8988T (cell line): ENCODE measurements at places on chromosomes 12 and 14.

GRCh38 chr12:75825686-75826085 is 205.9 kb downstream of the PHLDA1 start:
- DNase-seq: no peak

GRCh38 chr12:89838833-89839232 is 130.2 kb upstream of the ATP2B1 start:
- DNase-seq: no peak

GRCh38 chr14:68377006-68377405 is 415.9 kb downstream of the ZFP36L1 start:
- DNase-seq: no peak

GRCh38 chr14:61659582-61659981 is 35.7 kb upstream of the HIF1A start:
- DNase-seq: no peak

DNA sequence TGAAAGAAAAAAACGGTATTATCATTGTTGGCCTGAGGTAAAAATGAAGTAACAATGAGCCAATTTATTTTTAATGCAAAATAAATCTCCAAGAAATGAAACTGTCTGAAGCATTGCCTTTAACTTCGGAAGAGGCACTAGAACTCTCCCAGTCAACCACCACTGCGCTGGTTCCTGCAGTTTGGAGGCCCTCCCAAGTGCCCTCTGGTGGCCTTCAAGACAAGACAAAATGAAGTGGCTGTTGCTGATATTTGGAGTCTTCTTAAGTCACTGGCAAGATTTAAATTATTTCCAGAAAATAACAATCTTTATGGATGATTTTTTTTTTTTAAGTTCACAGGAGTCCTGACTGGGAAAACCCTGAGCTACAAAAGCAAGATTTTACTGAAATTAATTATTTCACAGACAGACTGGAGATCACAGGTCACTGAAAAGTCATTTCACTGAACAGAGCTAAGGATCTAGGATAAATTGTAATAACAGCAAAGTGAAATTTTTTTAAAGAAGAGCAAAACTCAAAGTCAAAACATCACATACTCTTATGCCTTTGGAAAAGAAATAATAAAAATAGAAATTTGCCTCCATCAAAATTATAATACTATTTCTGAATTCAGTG is 58.2 kb downstream of the DICER1 start:
- no peak for DNase-seq

- no peak for DNase-seq
Observed at GRCh38 chr14:59301354-59301753, 112.9 kb downstream of the DAAM1 start.

- DNase-seq: peak; percentile 76
Observed at GRCh38 chr14:59632381-59632780, 55.8 kb upstream of the CCDC175 start.

GRCh38 chr14:54877703-54878021 is 25.0 kb downstream of the GCH1 start:
- no peak for DNase-seq

- DNase-seq: no peak
Observed at GRCh38 chr14:37340353-37340752, 142.6 kb downstream of the MIPOL1 start.

GRCh38 chr12:13472690-13473089 is 276.2 kb downstream of the EMP1 start:
- DNase-seq: no peak

- DNase-seq: no peak
Observed at GRCh38 chr14:24879661-24880386, 170.1 kb downstream of the STXBP6 start.

DNA sequence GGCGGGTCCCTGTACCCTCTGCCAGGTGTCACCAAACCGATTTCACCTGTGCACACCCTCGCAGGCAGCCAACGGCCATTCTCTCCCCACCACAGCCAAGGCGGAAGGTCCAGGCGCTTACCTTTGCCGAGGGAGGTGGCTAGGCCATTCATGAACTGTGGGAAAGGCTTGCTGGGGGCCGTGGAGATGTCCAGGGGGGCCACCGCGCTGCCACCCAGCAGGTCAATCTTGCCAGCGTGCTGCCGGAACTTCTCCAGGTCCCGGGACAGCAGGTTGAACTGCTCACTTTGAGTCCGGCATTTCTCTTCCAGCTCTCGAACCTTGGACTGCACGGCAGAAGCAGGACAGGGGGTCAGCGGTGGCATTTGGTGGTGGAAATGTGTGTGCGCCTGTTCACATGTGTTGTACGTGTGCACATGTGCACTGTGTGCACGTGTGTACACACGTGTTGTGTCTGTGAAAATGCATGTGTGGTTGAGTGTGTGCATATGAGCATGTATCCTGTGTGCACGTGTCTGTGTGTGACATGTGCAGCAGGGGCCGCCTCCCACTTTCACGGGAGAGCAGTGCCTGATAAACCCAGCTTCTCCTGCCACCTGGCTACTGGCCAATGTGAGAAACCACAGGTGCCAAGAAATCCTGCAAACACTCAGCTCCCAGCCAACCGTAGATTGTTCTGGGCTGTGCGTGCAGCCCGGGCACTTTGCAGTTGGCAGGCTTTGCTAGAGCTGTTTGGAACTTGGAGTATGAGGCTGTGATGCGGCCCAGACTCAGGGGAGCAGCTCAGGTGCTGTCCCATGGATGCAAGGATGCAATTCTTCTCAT is 118.9 kb downstream of the PIWIL1 start:
- DNase-seq: no peak

- no peak for DNase-seq
Observed at GRCh38 chr14:98633380-98633779, 638.6 kb downstream of the BCL11B start.

DNA sequence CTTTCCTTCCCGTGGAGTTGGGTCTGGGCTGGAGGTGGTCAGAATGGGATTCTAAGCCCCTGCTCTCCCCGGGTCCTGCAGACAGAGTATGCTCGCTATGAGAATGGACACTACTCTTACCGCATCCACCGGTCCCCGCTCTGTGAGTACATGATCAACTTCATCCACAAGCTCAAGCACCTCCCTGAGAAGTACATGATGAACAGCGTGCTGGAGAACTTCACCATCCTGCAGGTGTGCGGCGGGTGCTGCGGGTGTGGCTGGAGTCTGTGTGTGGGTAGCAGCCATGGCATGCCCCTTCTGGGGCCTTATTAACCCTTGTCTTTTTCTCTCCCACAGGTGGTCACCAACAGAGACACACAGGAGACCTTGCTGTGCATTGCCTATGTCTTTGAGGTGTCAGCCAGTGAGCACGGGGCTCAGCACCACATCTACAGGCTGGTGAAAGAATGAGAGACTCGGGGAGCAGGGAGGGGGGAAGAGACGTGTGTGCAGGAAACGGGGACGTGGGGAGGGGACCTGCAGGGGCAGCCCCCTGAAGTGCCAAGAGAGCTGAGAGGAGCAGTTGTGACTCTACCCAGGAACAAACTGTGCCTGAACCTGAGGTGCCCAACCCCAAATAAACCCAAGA is 37.0 kb upstream of the TSPAN9 start:
- DNase-seq: no peak

DNA sequence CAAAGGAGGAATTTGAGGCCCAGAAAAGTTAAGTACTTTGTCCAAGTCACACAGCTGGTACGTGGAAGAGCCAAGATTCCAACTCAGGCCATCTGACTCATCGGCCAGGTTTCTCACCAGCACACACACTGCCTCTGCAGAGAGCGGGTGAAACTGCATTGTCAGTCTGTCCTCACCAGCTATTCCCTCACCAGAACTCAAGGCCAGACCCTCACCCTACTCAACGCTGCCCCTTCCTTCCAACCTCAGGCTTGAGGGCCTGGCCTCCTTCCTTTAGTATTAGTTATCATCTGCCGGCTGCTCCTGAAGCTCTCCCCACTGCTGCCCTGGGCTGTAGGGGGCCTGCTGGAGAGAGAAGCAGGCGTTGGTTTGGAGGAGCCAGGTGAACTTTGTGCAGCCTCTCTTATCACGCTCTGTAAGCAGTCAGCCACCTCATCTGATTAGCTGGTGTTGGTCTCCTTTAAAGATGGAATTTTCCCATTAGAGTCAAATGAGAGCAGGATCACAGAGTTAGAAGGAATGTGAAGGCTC is 16.6 kb upstream of the PLEK2 start:
- no peak for DNase-seq

GRCh38 chr12:30015631-30016337 is 232.0 kb upstream of the TMTC1 start:
- DNase-seq: no peak

DNA sequence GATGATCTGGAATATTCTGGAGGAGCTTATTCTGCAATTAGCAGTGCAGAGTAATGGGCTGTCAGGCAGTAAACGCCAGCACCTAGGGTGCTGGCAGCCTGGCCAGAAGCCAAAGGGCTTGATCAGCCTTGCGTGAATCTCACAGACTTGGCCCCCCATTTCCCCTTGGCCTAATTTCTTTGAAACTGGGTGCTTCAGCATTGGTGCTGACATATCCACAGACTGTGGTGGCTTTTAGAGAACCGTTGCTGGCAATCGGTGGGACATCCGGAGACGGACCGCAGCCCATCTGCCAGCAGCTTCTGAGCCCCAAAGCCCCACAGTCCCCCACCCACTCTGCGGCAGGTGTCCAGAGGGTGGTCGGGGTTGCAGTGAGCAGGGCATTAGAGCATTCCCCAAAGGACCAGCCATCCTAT is 157.1 kb downstream of the CALM1 start:
- DNase-seq: no peak
